ENCODE measurements at places on chromosomes 11 and 22.

DNA sequence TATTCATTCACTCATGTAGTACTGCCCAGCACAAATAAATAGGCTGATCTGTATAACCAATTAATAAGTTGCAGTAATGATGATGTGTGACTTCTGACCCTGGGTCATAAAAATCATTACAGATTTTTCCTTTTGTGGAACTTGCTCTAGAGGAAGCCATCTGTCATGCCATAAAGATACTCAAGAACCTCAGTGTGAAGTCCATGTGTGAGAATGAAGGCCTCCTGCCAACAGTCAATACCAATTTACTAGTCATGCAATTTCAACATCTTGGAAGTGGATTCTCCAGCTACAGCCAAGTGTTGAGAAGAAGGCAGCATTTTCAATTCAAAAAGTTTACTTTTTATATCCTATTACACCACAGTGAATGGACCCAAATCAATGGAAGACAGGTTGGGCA lies 435.6 kb upstream of the LRRC4C start:
- DNase-seq, result no peak

- no peak for DNase-seq
Measured at GRCh38 chr11:116412118-116412889, 360.5 kb downstream of the BUD13 start.

DNA sequence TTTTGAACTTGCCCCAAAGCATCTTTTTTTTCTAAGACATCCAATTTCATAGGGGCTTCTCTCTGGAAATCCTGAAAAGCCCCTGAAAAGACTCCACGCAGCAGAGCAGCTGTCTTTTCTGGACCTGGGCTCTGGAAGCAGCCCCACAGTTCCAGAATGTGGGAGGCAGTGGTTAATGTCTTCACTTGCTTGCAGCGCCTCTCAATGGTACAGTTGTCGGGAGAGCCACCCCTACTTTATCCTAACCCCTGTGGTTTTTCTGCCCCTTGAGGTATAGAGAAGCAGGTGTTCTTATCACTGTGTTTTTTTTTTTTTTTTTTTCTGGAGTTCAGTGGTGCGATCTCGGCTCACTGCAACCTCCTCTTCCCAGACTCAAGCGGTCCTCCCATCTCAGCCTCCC lies 83.4 kb upstream of the SORL1-AS1 start:
- DNase-seq, result no peak

DNA sequence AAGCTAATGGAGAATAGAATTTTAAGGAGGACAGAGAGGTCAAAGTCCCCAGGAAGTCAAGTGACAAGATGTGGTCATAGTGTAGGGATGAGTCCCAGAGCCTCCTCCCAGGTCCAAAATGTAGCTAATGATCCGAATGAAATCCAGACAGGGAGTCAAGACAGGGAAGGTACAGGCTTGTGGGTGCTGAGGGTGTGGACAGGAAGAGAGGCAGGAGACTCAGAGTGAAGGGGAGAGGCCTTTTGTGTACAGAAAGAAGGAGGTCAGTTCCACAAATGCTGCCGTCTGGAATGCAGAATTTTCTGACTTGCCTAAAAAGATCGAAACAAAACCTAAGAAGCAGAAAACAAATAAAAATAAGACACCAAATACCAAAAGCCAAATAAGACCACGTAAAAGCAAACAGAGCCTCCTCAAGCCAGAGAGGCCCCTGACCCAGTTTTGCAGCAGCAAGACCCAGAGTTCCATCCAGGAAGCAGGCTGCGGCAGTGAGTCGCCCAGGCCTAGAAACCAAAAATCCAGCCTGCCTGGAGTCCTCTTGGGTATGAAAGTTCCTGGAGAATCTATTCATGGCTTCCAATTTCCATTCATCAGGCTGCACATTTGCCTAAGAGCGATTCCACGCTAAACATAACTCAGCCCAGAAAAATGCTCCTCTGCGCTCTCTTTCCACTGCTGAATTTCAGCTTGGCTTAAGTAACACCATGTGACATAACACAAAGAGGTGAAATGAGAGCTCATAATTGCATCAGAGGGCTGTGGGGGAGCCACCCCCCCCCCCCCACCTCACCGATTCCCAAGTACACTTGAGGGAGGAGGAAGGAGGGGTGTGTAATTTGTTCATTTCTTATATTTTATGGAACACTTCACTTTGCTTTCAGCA lies 71.2 kb downstream of the KIRREL3 start:
- DNase-seq, result no peak

GRCh38 chr11:37504060-37504611 lies 906.1 kb upstream of the RAG2 start:
- DNase-seq, result no peak

- DNase-seq, result no peak
Measured at GRCh38 chr11:110973401-110973980, 261.3 kb upstream of the ARHGAP20 start.

GRCh38 chr11:107842412-107843100 lies 16.0 kb downstream of the SLC35F2 start:
- no peak for DNase-seq

DNA sequence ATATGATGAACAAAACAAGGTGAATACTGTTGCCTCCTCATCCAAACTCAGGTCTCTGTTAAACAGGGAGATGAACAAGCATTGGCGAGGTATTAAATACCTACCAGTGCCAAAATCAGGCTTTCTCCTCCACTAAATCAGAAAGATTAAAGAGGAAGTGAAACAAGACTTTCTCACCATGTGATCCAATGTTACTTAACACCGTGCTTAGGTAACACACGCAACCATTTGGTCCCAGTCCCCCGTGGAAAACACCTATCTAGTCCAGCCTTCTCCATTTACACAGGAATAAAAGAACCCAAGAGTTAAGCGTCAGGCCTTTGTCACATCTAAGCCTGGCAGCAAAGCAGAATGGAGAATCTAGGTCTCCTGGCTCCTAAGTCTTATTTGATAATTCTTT lies 34.5 kb downstream of the TENM4 start:
- no peak for DNase-seq

DNA sequence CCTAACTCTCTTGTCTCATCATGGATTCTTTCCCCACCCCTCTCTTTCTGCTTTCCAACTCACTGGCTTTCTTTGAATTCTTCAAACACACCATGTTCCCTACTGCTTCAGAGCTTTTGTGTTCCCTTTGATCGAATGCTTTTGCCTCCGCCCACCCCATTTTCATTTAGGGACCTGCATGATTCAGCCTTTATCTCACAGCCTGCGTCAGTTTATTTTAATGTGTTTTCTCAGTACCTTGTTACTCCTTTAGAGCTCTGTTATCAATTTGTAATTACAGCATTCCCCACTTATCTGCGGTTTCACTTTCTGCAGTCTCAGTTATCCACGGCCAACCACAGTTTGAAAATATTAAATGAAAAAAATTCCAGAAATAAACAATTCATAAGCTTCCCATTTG lies 451.3 kb downstream of the METTL15 start:
- DNase-seq, result no peak

- no peak for DNase-seq
Measured at GRCh38 chr11:118572981-118573550, 857 bp downstream of the ARCN1 start.

DNA sequence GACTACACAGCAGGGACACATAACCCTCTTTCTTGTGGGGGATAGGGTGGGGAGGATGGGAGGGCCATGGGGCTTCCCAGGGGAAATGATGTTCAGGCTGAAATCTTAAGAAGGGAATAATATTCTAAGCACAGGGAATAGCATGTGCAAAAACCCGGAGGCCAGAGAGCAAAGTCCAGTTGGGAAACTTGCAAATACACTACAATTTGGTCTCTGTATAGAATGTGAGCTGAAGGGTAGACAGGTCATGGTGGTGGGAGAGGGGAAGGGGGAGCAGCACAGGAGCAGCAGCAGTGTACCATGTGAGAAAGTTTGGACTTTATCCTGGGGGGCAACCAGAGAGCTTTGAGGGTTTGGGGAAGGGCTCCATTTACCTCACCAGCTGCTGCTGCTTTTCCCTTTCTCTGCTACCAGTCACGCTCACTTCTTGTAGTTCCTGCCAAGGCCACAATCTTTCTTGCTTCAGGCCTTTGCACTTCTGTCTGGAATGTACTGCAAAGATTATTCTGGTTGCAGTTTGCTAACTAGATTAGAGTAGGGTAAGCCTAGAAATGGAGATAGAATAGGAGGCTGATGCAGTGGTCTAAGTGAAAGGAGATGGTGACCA lies 43.0 kb downstream of the KREMEN1 start:
- no peak for DNase-seq

DNA sequence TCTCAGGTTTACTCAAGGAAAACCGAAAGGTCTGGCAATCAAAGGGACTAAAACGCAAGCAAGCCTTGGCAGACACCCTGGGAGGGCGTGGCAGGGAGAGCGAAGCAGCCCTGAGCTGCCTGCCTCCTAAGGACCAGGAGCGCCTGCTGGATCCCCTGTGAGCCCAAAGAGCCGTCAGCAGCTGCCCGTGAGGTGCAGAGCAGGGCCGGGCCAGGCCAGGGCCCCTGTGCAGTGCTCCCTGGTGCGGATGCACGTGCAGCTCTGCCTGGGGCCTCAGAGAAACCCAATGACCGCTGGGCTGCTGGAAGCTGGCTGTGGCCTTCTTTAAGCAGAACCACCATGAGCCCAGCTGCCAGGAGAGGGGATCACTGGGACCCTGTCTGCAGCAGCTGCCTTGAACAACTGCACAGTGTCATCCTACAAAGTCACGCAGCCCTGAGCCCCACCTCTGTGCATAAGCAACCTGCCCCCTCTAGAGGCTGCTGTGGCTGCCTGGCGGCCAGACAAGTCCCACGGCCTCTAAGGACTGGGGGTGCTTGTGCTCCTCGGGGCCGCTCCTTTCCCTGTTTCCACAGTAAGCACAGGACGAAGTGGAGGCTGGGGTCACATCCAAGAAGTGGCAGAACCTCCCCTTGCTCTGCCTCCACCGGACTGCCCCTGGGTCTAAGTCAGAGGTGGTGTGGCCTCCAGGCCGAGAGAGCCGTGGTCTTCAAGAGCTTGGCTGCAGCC lies 29.1 kb upstream of the COMT start:
- DNase-seq, result no peak

DNA sequence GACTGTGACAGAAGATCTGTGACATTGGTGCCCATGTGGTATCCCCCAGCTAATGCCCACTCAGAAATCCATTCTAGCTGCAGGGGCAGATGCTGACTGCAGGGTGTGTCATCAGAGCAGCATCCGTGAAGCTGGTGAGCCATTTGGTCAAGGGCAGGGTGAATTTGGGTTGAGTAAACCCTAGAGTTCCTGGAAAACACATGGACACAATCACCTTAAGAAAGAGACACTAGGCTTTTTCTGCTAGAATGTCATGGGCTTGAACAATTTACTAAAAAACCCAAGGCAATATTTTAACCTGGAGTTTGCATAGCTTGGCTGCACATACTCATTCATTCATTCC lies 100.0 kb downstream of the ADAMTS15 start:
- no peak for DNase-seq

DNA sequence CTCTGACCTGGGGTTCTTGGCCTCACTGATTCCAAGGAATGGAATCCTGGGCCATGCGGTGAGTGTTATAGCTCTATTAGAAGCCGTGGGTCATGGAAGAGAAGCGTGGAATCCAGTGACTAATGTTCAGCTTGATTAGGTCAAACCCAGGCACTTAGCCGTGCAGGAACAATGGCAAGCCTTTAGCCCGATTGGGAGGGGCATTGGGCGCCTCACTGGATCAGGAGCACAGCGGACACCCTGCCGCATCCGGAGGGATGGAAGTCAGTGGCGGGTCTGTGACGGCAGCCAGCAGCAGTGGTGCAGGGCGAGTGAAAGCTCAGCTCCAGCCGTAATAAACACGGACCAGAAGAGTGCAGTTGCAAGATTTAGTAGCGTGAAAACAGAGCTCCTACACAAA lies 20.5 kb upstream of the SLC17A6 start:
- DNase-seq, result no peak

DNA sequence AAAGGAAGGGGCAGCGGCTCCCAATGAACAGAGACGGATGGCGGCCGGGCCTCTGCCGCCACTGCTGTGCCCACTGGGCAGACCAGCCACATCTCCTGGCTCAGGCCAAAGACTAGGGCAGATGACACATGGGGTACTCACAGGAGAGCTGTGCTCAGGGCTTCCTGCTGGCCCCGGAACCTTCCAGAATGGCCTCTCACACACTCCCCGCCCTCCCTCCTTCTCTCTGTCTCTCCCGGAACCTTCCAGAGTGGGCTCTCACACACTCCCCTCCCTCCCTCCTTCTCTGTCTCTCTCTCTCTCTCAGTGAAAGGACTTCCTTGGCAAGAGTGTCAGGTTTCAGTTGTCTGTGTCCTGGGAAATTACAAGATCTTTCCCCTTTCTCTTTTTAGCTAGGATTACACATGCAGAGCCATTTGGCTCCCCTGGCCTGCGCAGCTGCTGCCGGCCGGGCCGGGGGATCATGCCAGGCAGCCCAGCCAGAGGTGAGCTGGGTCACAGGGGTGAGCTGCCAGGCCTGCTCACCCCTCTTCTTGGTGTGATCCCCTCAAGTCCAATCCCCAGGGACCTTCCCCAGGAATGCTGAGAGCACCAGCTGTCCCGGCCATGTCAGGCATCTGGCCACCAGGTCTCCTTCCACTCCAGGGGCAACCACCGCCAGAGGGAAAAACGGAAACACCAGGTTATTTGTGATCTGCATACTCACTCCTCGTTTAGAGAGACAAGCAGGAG lies 45.3 kb upstream of the ADA2 start:
- no peak for DNase-seq

DNA sequence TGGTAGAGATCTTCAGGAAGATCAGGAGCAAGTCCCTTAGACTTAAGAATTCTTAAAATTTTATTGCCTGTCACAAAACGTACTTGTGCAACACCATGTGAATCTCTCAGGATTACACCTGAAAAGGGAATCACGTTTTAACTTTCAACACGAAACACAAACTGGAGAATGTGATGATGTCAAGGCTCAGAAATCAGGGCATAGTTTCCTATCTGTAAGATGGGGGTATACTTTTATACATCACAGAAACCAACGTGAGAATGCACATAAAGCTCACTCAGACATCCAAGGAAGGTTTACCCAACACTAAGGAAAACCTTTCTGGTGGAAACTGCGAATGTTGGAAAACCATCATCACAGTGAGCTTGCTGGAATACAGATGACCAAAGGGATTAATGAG lies 2.0 kb downstream of the RPS13 start:
- DNase-seq, result no peak

- no peak for DNase-seq
Measured at GRCh38 chr22:30245985-30246813, at the start of gene LIF. TSS of gene LIF (minus strand) at chr22:30246759. CDS start at chr22:30246695, 64 bp downstream.

- no peak for DNase-seq
Measured at GRCh38 chr22:45318558-45319323, 9.0 kb downstream of the FAM118A start.

DNA sequence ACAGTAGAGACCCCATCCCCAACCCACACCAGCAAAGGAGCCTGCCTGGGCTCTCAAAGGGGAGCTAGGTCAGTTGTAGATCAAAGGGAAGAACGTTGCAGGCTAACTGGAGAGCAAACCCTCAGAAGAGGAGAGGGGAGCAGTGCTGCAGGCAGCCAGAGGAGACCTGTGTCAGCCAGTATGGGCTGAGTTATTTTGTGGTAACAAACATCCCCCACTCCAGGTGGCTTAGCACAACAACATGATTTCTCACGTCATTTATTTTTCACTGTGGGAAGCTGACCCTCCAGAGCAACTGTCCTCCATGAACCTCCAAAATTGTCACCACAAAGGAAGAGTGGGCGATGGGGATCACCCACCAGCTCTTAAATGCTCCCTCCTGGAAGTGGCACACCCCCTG lies 19.8 kb upstream of the SHANK2 start:
- no peak for DNase-seq
